ENCODE measurements at places on chromosomes 7 and 10. TPM values are rescaled to one million over a fixed set of nuclear protein-coding genes. Genes with fewer than 3 reads are reported as not detected.
A peak's percentile ranks its signal among the peaks of the same experiment; 100 is the strongest.

GRCh38 chr10:96271016-96271815, at the start of gene BLNK:
TSS of gene BLNK (minus strand) at chr10:96271569. CDS start at chr10:96271398, 171 bp downstream.
- H3K27me3 ChIP-seq, result no peaks in the 10 kb centered on the region
- peaks cover 24% of the 10 kb centered on the region for H3K4me1 ChIP-seq
- H3K27ac ChIP-seq, result peak within 1 kb of the TSS; percentile 82
- peak within 1 kb of the TSS; percentile 74 for H3K4me3 ChIP-seq
- DNase-seq, result peak; percentile 79
- no peaks in the 10 kb centered on the region for H3K36me3 ChIP-seq

Gene AKR1B15
- total RNA-seq, result not detected

Gene LIPK
- not detected for total RNA-seq

DNA sequence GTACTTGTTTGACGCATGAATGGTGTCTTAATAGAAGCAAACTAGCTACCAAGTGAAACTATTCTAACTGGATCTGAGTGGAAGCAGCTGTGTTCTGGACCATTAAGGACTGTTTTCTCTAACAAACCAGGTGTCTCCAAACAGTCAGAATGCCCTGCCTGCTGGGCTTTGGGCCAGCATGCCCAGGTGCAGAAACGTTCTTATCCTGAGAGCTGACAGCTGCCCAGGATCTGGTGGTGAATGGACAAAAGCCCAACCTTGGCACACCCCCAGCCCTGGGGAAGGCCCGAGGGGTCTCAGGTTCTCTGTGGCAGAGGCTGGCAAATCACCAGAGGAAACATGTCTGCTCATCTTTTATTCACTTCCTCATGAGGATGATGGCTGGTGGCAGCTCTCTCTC, 48.2 kb upstream of the LAMB4 start:
- no peak overlapping the region for H3K4me3 ChIP-seq
- H3K27me3 ChIP-seq, result peaks cover 18% of the 10 kb centered on the region
- no peaks in the 10 kb centered on the region for H3K36me3 ChIP-seq
- no peak for DNase-seq
- H3K4me1 ChIP-seq, result no peaks in the 10 kb centered on the region

- H3K4me3 ChIP-seq, result no peak overlapping the region
- H3K27ac ChIP-seq, result no peak overlapping the region
- DNase-seq, result no peak
- no peaks in the 10 kb centered on the region for H3K27me3 ChIP-seq
- no peaks in the 10 kb centered on the region for H3K36me3 ChIP-seq
These were observed 158.9 kb downstream of the ELMO1 start for GRCh38 chr7:37289781-37290180.

- peaks cover 8% of the 10 kb centered on the region for H3K4me1 ChIP-seq
- H3K4me3 ChIP-seq, result no peak overlapping the region
- no peaks in the 10 kb centered on the region for H3K27me3 ChIP-seq
- H3K27ac ChIP-seq, result no peak overlapping the region
These were observed 583.1 kb upstream of the LRRN3 start for GRCh38 chr7:110507832-110508231.

- H3K27me3 ChIP-seq, result no peaks in the 10 kb centered on the region
- no peaks in the 10 kb centered on the region for H3K36me3 ChIP-seq
- peaks cover 13% of the 10 kb centered on the region for H3K4me1 ChIP-seq
- H3K27ac ChIP-seq, result no peak overlapping the region
- H3K4me3 ChIP-seq, result no peak overlapping the region
These were observed 107.1 kb downstream of the ABLIM1 start for GRCh38 chr10:114550756-114551635.

DNA sequence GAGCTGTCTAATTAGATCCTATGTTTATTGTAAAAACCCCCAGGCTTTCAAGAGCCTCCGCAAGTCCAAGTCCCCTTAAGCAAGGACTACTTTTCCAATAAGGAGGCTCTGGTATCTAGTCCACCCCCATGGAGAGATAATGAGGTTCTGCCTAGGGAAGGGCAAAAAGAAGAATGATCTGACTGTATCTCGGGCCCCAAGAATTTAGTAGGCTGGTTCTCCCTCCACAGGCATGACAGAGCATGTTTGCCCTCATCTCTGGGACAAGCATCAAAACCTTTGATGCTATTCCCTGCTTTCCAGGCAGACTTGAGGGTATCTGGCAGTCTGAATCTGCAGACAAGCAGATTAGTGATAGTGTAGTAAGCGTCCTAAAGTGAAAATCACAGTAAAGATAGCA, 19.0 kb downstream of the ABCB1 start:
- H3K4me1 ChIP-seq, result no peaks in the 10 kb centered on the region
- no peak for DNase-seq
- no peaks in the 10 kb centered on the region for H3K36me3 ChIP-seq
- no peak overlapping the region for H3K27ac ChIP-seq

Gene HOXA1
- total RNA-seq, result 5.6 TPM

- peaks cover 10% of the 10 kb centered on the region for H3K27me3 ChIP-seq
- H3K27ac ChIP-seq, result no peak overlapping the region
- DNase-seq, result peak; percentile 88
- peaks cover 6% of the 10 kb centered on the region for H3K36me3 ChIP-seq
- no peaks in the 10 kb centered on the region for H3K4me1 ChIP-seq
These were observed 178.3 kb downstream of the CDCA7L start for GRCh38 chr7:21767300-21767900.

- H3K27ac ChIP-seq, result no peak overlapping the region
- no peaks in the 10 kb centered on the region for H3K4me1 ChIP-seq
- peaks cover 10% of the 10 kb centered on the region for H3K27me3 ChIP-seq
- H3K4me3 ChIP-seq, result no peak overlapping the region
These were observed 298.2 kb downstream of the FRMD4A start for GRCh38 chr10:14032406-14032998.

Gene GNAT3
- not detected for total RNA-seq

DNA sequence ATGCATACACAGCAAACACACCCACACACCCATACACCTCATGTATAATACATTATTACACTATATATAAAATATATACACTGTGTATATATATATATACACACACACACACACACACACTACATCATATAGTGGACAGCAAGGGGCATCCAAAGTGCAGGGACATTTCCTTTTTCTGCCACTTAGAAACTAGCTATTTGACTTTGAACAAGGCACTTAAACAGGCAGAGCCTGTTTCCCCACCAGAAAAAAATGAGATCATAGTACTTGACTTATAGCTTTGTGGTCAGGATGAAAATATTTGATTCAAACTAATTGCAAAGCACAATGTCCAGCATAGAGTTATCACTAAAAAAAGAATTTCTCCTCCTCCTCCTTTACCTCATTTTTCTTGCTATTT, 254.3 kb upstream of the NPVF start:
- peaks cover 66% of the 10 kb centered on the region for H3K27me3 ChIP-seq
- H3K36me3 ChIP-seq, result no peaks in the 10 kb centered on the region
- no peak overlapping the region for H3K27ac ChIP-seq
- DNase-seq, result no peak

- no peak overlapping the region for H3K4me3 ChIP-seq
- no peaks in the 10 kb centered on the region for H3K36me3 ChIP-seq
- no peak for DNase-seq
- no peaks in the 10 kb centered on the region for H3K4me1 ChIP-seq
- no peaks in the 10 kb centered on the region for H3K27me3 ChIP-seq
These were observed 132.3 kb upstream of the PLXDC2 start for GRCh38 chr10:19683960-19684359.

GRCh38 chr7:18337048-18337809, 158.3 kb upstream of the HDAC9 start:
- H3K4me3 ChIP-seq, result no peak overlapping the region
- H3K27ac ChIP-seq, result no peak overlapping the region
- H3K27me3 ChIP-seq, result no peaks in the 10 kb centered on the region
- DNase-seq, result no peak

DNA sequence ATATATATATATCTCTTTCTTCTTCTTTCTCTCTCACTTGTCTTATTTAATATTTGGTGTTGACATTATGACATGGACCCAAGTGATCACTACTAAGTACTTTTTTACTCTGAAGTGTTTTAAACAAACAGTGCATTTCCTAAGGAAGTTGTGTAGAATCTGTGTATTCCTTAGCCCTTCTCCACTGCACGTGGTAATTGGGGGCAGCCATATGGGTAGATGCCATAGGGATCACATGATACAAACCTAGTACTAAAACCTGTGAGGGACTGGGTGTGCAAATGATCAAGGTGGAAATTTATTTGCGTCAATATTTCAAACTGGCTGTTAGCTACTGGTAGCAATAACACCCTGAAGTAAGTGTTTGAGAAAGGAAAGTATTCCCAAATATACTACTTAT, 25.0 kb downstream of the THSD7A start:
- no peak overlapping the region for H3K27ac ChIP-seq
- H3K4me3 ChIP-seq, result no peak overlapping the region
- H3K27me3 ChIP-seq, result peaks cover 22% of the 10 kb centered on the region
- no peak for DNase-seq

Gene FAM131B
- 0.25 TPM for total RNA-seq

DNA sequence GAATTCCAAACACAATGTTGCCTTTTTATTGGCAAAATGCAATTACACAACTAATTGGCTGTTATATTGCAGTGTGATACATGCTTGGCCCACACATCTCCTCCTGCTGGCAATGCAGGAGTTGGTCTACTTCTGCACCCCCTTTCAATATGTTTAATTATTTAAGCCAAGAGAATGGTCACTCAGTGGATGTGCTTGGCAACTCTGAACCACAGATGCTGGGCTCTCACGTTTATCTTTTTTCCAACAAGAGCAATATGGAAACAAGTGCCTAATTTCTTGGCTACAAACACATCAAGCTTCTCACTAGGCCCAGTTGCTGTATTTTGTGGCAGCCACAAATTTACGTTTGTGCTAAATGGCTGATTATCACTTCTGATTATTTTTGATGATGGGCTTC, 1149.2 kb upstream of the CELF2 start:
- DNase-seq, result no peak
- no peaks in the 10 kb centered on the region for H3K36me3 ChIP-seq
- H3K4me1 ChIP-seq, result peaks cover 7% of the 10 kb centered on the region
- H3K4me3 ChIP-seq, result no peak overlapping the region
- H3K27ac ChIP-seq, result no peak overlapping the region

Gene FAM25G
- total RNA-seq, result not detected

GRCh38 chr10:80917636-80918035, 379.9 kb downstream of the SH2D4B start:
- H3K27me3 ChIP-seq, result peaks cover 55% of the 10 kb centered on the region
- H3K36me3 ChIP-seq, result no peaks in the 10 kb centered on the region
- no peaks in the 10 kb centered on the region for H3K4me1 ChIP-seq
- no peak overlapping the region for H3K4me3 ChIP-seq

DNA sequence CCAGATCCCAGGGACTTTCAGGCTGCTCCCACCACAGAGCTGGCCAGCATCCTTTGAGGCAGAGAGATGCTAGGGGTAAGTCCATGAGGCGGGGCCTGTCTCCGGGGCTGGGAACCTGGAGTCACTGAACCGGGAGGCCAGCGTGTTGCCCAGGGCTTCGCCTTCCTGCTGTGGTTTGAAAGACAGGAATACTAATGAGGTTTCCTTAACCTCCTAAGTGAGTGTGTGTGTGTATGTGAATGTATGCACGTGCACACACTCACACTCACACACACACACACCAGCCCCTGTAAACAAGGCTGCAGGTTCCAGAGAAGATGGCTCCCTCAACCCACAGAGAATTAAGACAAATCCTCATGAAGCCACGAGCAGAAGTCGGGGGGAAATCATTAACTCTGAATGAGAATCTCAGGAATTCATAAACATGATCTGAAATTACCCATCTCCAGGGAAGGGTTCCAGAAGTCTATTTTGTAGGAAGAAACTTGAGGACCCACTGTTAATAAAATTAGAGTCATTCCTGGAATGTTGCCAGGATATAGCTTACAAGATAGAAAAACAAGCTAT, 20.3 kb upstream of the PFKP start:
- H3K27me3 ChIP-seq, result no peaks in the 10 kb centered on the region
- peak overlapping the region; percentile 88 for H3K27ac ChIP-seq
- DNase-seq, result no peak
- H3K36me3 ChIP-seq, result no peaks in the 10 kb centered on the region

DNA sequence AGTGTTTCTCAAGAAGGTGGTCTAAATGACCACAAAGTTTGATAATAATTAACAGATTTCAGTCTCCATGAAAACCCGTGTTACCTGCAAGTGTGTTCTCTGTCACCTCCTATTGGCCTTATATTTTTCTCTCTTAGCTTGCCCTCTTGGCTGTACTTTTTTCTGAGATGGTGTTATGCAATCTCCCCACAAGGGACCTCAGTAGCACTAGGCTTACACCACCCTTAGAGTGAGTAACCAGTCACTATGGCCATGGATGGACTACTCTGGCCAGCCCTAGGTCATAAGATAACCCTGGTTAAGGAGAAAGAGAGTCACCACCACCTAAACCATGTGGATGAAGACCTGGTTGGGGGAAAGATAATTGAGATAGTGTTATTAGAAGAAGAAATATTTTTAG, 76.8 kb downstream of the NPSR1 start:
- H3K4me1 ChIP-seq, result no peaks in the 10 kb centered on the region
- no peak overlapping the region for H3K4me3 ChIP-seq
- DNase-seq, result no peak
- H3K27ac ChIP-seq, result no peak overlapping the region
- no peaks in the 10 kb centered on the region for H3K27me3 ChIP-seq
- H3K36me3 ChIP-seq, result no peaks in the 10 kb centered on the region

DNA sequence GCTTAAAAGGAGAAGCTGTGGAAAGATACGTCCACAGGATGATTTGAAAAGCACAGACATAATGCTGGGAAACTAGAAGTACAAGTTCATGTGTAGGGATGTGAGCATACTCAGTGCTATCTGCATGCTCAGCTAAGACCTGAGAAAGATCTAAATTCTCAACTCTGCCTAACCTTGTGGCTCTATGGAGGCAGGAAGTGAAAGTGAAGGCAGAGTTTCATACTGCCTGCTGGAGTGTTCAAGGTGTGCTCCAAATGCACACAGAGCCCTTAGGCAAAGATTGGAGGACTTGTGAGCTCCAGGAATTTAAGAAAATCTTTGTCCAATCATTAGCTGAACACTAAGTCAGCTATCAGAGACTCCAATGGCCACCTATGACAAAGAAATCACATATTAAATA, 190.9 kb downstream of the RNLS start:
- H3K4me1 ChIP-seq, result no peaks in the 10 kb centered on the region
- H3K4me3 ChIP-seq, result no peak overlapping the region
- no peak for DNase-seq
- no peaks in the 10 kb centered on the region for H3K27me3 ChIP-seq
- no peaks in the 10 kb centered on the region for H3K36me3 ChIP-seq

DNA sequence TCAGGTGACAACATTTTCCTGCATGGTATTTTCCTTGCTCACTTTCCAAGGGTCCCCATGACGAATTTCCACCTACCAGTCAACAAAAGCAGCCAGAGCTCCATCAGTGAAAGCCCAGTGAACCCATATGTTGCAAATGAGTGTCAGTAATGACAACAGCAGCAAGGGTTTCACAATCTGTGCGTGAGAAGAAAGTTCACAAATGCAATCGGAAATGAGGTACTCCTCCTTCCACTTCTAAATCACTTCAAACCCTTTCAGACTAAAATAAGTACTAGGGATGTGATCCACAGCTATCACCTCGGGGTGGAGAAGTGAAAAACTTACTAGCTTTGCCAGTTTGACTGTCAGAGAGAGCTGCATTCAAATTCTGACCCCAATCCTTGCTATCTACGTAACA, 55.6 kb upstream of the BET1 start:
- H3K36me3 ChIP-seq, result no peaks in the 10 kb centered on the region
- H3K27me3 ChIP-seq, result no peaks in the 10 kb centered on the region
- H3K27ac ChIP-seq, result peak overlapping the region; percentile 40
- H3K4me3 ChIP-seq, result no peak overlapping the region
- DNase-seq, result peak; percentile 89
